IPS-NIHi11 (cell line): ENCODE measurements at places on chromosomes 5 and 9.

GRCh38 chr5:123176224-123176937 is 87.3 kb downstream of the PRDM6 start:
- no peak for DNase-seq

GRCh38 chr5:128212191-128212806 is 128.7 kb downstream of the SLC12A2 start:
- no peak for DNase-seq

- DNase-seq, result no peak
Observed at GRCh38 chr9:19947996-19948395, 159.2 kb upstream of the SLC24A2 start.

- DNase-seq, result no peak
Observed at GRCh38 chr5:127754259-127754658, 51.1 kb downstream of the CCDC192 start.
